ENCODE measurements at places on chromosomes 7 and 10.

DNA sequence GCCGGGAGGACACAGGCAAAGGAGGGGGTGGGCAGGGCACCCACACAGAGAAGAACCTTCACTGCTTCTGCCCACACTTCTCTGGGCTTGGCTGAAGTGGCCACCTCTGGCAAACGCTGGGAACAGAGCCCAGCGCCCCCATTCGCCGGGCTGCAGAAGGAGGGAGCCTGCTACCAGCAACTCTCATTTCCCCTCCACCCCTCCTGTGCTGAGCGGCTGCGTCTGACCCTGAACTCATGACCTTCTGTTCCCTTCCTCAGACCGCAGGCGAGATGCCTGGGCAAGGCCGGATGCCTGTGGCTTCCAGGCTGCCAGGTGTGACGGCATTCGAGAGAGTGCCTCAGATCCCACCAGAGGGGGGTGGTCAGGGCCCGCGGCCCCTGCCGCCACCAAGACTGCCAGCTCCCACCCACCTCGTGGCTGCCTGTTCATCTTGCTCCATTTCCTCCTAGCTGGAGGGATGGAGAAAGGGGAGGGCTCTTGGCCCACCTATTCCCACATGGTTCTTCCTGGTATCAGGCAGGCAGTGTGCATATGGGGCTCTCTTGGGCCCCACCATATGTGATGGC is 19.8 kb downstream of the DNAJB12 start:
- DNase-seq = peak; percentile 95

- no peak for DNase-seq
These were observed 12.1 kb upstream of the PODXL start for GRCh38 chr7:131568510-131568909.

GRCh38 chr10:127414024-127414423 is 135.1 kb upstream of the NPS start:
- no peak for DNase-seq

- no peak for DNase-seq
These were observed 98.4 kb downstream of the LYZL1 start for GRCh38 chr10:29387269-29387668.

GRCh38 chr7:157628456-157628855 is 291.7 kb downstream of the DNAJB6 start:
- no peak for DNase-seq

- DNase-seq = no peak
These were observed 27.9 kb downstream of the BBS9 start for GRCh38 chr7:33157311-33157710.

DNA sequence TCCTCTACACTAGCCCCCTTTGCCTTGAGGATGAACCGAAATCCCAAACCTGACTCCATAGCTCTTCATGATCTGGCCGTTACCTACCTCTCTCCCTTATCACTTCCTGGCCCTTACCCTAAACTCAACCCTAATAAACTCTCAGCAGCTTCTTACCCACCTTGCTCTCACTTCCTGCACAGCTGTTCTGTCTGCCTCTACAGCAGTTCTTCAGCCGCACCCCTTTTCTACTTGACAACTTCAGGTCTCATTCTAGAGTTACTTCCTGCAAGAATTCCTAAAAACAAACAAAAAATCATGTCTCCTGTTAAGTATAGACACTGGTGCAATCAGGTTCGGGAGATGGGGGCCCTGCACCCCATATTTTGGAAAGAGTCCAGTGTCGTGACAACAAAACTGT is 239.9 kb upstream of the CELF2 start:
- no peak for DNase-seq

DNA sequence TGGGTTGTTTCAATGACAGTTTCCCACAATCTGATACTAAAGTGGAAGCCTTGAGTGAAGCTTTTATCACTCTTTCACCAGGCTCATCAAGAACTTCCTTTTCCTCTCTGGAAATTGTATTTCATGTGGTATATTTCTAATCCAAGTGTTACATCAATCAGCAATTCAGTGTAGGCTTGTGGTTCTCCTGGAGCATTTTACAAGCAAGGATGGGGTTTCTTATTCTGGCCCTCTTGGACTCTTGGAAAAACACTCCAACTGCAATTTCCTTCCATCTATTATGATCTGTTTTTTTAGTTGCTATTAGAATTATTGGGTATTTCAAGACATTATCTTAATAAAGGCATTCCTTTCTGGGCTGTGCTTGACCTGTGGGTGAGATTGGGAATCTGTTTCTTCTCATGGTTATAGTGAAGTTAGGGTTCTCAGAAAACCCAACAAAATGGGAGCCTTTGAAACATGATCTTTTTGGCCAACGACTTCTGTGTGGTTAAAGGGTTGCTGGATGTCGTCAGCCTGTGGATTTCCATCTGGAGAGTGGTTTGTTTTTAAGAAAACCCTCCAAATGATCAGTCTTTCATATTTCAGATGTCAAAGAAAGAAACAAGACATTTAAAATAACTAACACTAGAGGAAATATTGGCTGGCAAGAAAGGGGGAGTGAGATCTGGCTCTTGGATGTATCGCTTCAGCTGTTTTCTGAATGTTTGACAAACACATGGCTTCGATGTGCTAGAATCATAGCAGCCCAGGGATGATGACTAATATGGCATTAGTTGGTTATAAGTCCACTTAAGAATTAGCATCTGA is 540.2 kb downstream of the LRMDA start:
- DNase-seq = no peak

DNA sequence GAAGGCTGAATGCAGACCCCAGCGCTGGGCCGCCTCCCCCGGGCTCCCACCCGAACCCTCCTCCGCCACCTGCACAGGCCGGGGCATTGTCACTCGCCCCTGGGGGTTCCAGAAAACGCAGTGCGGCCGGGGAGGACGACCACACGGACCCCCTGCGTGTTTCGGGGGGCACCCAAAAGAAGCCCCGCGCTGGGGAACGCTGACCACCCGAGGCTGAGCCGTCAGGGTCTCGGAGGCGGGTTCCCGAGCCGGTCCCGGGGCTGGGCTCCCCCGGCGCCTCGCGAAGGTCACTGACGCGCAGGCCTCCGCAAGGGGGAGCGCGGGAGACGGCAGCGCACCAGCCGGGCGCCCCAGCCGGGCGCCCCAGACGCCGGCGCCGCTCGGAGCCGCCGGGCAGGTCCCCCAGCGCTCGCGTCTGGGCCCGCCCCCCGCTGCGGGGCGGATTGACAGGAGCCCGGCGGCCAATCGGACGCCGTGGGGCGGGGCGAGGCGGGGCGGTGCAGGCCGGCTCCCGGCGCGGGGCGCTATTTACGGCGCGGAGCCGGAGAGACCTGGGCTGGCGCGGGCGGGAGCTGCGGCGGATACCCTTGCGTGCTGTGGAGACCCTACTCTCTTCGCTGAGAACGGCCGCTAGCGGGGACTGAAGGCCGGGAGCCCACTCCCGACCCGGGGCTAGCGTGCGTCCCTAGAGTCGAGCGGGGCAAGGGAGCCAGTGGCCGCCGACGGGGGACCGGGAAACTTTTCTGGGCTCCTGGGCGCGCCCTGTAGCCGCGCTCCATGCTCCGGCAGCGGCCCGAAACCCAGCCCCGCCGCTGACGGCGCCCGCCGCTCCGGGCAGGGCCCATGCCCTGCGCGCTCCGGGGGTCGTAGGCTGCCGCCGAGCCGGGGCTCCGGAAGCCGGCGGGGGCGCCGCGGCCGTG is at the start of gene BAMBI:
Gene BAMBI (plus strand): TSS at position 554 of the 920 bp plus-strand sequence. CDS start 377 bp downstream, outside the sequence.
- DNase-seq = peak; percentile 74

DNA sequence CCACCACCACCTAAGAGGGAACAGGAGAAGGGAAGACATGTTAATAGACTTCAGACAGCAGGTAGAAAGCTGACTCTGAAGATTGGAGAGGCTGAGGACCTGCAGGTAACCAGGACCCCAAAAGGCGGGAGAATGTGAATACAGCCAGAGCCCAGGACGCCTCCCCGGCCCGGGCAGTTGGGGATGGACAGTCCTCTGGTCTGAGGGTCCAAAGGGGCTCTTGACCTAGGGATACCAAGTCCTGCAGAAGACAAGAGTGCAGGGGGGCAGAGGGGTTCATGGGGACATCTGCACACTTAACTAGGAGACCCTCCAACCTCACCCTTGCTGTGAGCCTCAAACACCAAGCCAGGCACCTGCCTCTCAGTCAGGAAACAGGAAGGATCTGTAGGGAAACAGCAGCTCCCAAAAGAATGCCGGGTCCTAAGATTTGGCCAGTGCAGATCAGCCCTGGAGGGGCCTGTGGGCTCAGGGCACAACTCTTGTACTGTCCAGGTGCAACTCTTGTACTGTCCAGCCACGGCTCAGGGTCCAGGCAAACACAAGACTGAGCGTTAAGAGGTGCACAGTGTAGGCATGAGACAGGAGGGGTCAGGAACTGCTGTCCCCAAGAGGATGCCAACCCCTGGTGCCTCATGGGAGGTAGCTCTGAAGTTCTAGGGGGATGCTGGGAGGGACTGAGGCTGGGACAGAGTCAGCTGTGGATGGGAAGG is 2.3 kb upstream of the STK32C start:
- no peak for DNase-seq

DNA sequence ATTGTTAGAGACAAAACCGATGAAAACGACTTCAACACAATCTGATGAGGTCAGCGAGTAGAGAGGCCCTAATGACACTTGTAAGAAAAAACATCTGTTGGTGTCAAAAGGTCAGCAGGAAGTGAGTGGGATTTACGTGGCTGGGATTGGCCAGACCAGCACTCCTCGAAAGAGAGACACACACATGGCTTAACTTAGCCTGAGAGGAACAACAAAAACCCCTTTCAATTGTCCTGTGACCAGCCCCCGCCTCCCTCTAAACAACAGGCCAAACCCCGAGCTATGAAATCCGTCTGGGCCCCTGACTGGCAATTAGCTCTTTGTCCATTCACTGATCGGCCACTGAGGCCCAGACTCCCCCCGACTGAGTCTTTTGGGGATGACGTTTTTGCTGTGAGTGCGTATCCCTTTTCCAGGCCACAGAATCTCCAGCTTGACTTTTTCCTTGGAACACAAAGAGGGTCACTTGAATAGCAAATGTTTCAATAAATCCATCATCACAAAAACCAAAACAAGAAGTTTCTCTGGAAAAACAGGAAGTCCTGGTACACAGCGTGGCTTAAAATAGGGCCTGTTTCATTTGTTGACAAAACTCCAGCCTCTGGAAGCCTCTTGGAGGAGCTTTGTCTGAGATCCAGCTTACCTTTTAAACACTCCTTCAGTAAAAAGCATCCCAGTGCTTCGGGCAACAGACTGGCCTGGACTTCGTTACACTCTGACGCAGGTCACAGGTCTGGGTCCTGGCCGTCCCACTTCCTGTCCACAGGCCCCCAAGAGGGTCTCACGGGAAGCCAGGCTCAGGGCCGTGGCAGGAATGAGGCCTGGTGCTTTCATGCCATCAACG is 103.0 kb downstream of the CTBP2 start:
- no peak for DNase-seq

DNA sequence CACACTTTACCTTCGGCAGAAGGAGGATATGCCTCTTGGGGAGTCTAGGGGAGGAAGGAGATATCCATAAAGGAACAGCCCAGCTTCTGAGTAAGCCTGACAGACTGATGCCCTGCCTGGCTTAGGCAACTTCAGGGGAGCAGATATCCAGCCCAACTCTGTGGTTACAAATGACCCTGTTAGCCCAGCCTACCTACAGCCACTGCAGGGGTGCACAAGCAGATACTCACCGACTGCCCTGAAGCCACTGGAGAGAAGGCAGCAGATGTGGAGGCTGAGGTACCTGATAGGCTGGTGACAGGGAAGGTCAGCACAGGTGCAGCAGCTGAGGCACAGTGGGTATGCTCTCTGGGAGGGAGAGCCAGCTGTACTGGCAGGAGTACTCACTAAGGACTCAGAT is 770.2 kb downstream of the GRID1 start:
- no peak for DNase-seq

- DNase-seq = no peak
These were observed 67.8 kb downstream of the CPVL start for GRCh38 chr7:29078311-29079260.

GRCh38 chr10:34392641-34393170 is 422.4 kb downstream of the PARD3 start:
- no peak for DNase-seq

All from central memory CD8-positive, alpha-beta T cell (primary cell).